ENCODE measurements at places on chromosomes 6 and 20. TPM values are rescaled to one million over a fixed set of nuclear protein-coding genes. Genes with fewer than 3 reads are reported as not detected.

DNA sequence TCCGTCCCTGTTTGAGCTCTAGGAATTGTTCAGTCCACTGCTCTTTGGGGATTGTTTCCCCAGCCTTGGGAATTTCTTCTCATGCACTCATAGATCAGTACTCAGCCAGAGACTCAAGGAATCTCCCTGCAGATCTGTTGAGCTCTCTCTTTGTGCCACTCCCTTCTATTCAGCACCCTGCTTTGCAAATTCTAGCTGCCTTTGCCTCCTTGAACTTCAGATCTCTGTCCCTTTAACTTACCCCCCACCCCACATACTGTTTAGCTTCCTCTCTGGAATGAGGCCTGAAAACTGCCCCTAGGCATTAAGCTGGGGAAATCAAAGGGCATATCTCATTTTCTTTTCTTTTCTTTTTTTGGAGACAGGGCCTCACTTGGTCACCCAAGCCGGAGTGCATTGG is 30.5 kb downstream of the QRSL1 start:
- no peak overlapping the region for H3K4me3 ChIP-seq
- no peak for DNase-seq
- no peaks in the 10 kb centered on the region for H3K27me3 ChIP-seq
- peaks cover 70% of the 10 kb centered on the region for H3K36me3 ChIP-seq
- H3K27ac ChIP-seq: no peak overlapping the region

DNA sequence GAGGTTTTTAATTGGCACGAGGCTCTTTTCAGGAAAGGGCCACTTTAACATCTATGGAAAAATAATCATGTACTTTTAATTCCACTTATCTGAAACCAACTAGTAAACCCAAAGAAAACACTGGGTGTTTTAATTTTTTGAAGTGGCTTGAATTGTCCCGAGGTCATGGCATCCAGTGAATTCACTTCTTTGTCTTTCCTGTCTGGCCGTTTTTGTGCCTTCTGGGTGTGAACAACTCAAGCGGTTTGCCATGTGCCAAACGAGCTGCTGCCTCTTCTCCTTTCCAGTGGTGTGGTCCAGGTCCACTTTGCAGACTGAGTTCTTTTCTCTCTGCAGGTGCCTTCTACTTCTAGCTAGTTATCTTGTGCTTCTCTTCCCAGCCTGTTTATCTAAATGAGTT is 117.5 kb downstream of the PLCB4 start:
- H3K36me3 ChIP-seq: no peaks in the 10 kb centered on the region
- H3K4me1 ChIP-seq: no peaks in the 10 kb centered on the region
- no peak overlapping the region for H3K4me3 ChIP-seq
- no peak for DNase-seq
- no peak overlapping the region for H3K27ac ChIP-seq

Gene ARFGEF3
- 20.6 TPM for total RNA-seq

DNA sequence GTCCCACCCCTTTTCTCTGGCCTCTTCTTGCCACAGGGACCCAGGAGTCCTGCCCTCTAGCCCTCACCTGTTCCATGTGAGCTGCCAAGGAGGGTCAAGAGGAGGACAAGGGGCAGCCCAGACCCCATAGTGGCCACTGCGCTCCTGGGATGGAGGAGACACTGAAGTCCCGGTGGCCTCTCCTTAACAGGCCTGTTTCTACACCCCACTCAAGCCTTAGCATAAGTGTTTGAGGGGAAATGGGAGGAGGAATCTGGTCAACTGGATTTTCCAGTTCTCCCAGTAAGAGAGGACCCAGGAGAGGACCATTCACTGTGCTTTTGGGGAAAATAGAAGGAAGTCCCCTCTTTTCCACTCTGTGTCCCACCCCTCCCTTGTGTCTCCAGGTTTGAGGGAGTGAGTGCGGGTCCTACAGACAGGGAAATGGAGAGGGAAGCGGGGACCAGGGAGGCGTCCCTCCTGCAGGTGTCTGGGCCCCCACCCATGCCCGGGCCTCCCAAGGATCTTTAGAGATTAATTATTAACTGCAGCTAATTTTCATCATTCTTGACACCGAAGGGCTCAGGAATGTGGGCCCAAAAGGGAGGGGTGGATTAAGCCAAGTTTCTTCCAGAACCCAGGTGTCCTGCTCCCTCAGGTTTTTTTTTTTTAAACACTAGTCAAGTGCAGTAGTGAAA is at the start of gene SFTA2:
Gene SFTA2, minus strand, starts transcription at position 202 of the 677 bp plus-strand sequence. Its CDS starts 74 bp downstream, at position 128.
- no peaks in the 10 kb centered on the region for H3K36me3 ChIP-seq
- H3K27me3 ChIP-seq: no peaks in the 10 kb centered on the region
- no peak for DNase-seq
- no peak within 1 kb of the TSS for H3K4me3 ChIP-seq
- no peak within 1 kb of the TSS for H3K27ac ChIP-seq
- H3K4me1 ChIP-seq: no peaks in the 10 kb centered on the region

Gene HLA-DMA
- total RNA-seq: 28.5 TPM

DNA sequence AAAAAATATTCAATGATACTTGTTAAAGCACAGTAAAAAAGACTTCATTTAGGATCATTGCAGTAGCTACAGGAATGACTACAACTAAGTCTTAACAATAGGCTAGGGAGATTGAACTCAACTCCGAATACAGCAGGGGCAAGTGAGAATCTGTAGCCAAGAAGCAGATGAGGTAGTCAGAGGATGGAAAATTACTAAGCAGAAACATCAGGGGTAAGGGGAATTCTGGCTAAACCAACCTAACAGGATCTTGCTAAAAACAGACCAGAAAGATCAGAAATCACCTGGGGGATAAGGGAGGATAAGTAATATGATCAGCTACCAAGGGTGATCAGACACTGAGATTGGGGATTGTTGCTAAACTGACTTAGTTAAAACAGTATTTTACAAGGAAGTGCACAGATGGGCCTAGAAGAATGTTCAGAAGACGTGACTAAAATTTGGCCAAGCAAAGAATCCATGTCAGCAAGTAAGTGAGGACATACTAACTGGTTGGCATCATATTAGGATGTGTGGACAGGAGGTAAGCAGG is 217.5 kb downstream of the TENT5A start:
- no peak for DNase-seq
- no peaks in the 10 kb centered on the region for H3K36me3 ChIP-seq
- H3K4me1 ChIP-seq: no peaks in the 10 kb centered on the region

Gene PBOV1
- total RNA-seq: not detected

- no peaks in the 10 kb centered on the region for H3K4me1 ChIP-seq
- no peak for DNase-seq
- H3K36me3 ChIP-seq: no peaks in the 10 kb centered on the region
- H3K27ac ChIP-seq: no peak overlapping the region
- H3K4me3 ChIP-seq: no peak overlapping the region
Observed at GRCh38 chr6:70130865-70131264, 172.0 kb downstream of the COL9A1 start.

Gene C6orf58
- not detected for total RNA-seq

Gene STK38
- total RNA-seq: 23.0 TPM

GRCh38 chr6:129280749-129281148 is 397.8 kb downstream of the LAMA2 start:
- H3K27me3 ChIP-seq: no peaks in the 10 kb centered on the region
- H3K4me3 ChIP-seq: no peak overlapping the region
- H3K36me3 ChIP-seq: no peaks in the 10 kb centered on the region
- no peak overlapping the region for H3K27ac ChIP-seq
- DNase-seq: no peak
- peaks cover 12% of the 10 kb centered on the region for H3K4me1 ChIP-seq

- H3K27ac ChIP-seq: no peak overlapping the region
- H3K4me1 ChIP-seq: peaks cover 7% of the 10 kb centered on the region
- H3K36me3 ChIP-seq: no peaks in the 10 kb centered on the region
- DNase-seq: no peak
Observed at GRCh38 chr6:107642095-107642860, 152.4 kb downstream of the SOBP start.

DNA sequence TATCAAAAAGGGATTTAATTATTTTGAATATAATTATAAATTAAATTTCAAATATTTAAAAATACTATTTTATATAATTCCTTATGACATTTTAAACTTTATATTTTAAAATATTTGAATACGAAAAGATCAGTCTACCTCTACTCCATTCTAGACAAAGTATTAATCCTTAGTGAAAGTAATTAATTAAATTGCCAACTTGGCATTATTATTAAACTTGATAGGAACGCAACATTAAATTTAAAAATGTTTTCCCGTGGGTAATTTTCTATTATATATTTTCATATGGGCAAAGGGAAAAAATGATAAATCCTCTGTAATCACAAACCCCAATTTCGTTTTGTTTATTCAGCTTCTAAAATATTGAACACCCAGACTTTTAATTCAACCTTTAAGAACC is 8.4 kb upstream of the FHL5 start:
- H3K4me3 ChIP-seq: no peak overlapping the region
- DNase-seq: no peak
- H3K36me3 ChIP-seq: peaks cover 65% of the 10 kb centered on the region
- no peaks in the 10 kb centered on the region for H3K27me3 ChIP-seq

Gene CLVS2
- 0.64 TPM for total RNA-seq

Gene C6orf47
- total RNA-seq: 35.4 TPM

- H3K4me1 ChIP-seq: no peaks in the 10 kb centered on the region
- no peak overlapping the region for H3K4me3 ChIP-seq
- DNase-seq: no peak
- H3K27ac ChIP-seq: no peak overlapping the region
Observed at GRCh38 chr6:122647765-122648164, 37.6 kb downstream of the PKIB start.

Gene PROKR2
- not detected for total RNA-seq

DNA sequence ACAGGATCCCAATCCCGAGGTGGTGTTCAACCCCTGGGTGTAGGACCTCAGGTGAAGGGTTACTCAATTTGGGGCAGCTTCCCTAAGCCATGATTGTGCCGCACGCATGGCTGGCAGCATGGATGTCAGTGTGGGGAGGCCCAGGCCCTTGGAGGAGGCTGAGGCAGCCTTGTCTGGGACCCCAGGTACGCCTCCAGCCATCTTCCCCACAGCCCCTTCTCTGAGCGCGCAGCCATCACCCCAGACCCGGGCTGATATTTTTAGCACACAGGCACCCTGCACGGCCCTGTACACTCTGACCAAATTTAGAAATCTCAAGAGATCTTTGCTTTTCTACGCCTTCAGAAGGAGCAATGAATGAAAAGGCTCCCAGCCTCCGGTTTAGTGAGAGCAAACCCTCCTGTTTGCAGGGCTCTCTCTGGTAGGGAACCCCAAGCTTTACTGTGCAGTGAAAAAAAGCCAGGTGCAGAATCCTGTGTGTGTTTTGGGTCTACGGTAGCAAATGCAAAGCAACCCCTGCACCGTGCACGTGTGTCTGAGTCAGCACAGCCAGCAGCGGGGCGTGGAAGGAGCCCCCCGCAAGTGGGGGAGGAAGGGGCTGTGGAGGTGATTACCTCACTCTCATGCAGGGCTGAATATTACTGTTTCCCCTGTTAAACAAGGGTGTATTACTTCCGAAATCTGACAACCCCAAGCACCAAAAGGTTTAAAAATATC is 44.3 kb downstream of the CTCFL start:
- H3K36me3 ChIP-seq: no peaks in the 10 kb centered on the region
- DNase-seq: no peak
- H3K27me3 ChIP-seq: peaks cover 20% of the 10 kb centered on the region
- H3K4me1 ChIP-seq: no peaks in the 10 kb centered on the region
- H3K4me3 ChIP-seq: no peak overlapping the region
- no peak overlapping the region for H3K27ac ChIP-seq

Data from suprapubic skin (tissue), 4 donors.